ENCODE measurements at places on chromosomes 6 and 20.

GRCh38 chr6:841569-841968 lies 148.6 kb upstream of the EXOC2 start:
- DNase-seq: no peak

DNA sequence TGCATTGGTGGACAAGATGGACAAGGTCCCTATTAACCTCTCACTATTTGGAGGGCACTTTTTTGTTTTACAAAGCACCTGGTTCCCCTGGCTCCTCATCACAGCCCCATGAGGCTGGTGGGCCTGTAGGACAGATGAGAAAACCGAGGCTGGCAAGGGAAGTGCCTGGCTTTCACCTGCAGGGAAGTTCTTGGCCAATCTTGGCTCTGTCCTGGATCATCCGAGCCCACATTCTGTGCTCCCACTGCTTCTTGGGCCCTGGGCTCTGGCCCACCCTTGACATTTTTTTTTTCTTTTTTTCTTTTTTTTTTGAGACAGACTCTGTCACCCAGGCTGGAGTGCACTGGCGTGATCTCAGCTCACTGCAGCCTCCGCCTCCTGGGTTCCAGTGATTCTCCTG lies 14.7 kb downstream of the SLC13A3 start:
- no peak for DNase-seq

DNA sequence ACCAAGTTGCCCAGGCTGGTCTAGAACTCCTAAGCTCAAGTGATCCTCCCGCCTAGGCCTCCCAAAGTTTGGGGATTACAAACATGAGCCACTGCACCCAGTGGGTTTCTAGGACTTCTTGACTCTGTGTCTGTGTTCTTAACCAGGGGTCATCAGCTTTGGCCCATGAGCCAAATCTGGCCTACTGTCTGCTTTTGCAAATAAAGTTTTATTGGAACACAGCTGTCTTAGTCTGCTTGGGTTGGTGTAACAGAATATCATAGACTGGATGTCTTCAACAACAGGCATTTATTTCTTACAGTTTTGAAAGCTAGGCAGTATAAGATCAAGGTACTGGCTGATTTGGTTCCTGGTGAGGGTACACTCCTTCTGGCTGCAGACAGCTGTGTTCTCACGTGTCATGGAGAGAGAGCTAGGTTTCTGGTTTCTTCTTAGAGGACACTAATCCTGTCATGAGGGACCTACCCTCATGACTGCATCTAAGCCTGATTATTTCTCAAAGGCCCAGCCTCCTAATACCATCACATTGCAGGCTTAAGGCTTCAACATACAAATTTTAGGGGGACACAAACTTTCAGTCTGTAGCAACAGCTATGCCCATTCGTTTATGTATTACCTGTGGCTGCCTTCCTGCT lies 23.3 kb downstream of the ARFGEF2 start:
- no peak for DNase-seq

DNA sequence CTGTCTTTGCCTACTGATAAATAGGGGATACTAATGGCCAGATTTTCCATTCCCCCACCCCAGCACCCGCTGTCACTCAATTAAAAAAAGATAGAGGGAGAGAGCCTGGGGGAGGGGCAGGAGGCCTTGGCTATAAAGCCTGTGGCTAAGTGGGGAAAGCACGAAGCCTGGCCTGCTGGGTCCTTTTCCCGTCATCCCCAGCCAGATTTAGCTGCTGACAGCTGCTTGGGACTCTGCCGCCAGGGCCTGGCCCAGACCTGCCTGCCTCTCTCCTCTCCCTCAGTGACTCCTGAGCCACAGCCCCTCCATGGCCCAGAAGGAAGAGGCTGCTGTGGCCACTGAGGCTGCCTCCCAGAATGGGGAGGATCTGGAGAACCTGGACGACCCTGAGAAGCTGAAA lies at the start of gene APOBEC2:
TSS of gene APOBEC2 (plus strand) at position 162 of the 400 bp plus-strand sequence. CDS start at position 308, 146 bp downstream.
- DNase-seq: no peak

DNA sequence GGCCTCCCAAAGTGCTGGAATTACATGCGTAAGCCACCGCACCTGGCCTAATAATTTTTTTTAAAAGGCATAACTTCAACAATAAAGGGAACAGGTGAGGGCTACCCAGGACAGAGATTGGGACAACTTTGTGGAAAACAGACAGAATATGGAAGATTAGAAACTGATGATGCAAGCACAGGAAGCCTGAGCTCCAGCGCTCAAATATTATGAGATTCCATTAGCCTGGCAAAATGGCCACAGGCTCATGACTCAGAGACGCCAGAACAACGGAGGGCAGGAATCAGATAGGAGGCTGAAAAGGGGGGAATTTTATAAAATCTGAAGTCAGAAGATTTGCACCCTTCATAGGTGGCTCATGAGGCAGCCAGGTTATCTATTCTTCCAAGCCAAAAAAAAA lies 103.1 kb upstream of the MRPS10 start:
- no peak for DNase-seq

DNA sequence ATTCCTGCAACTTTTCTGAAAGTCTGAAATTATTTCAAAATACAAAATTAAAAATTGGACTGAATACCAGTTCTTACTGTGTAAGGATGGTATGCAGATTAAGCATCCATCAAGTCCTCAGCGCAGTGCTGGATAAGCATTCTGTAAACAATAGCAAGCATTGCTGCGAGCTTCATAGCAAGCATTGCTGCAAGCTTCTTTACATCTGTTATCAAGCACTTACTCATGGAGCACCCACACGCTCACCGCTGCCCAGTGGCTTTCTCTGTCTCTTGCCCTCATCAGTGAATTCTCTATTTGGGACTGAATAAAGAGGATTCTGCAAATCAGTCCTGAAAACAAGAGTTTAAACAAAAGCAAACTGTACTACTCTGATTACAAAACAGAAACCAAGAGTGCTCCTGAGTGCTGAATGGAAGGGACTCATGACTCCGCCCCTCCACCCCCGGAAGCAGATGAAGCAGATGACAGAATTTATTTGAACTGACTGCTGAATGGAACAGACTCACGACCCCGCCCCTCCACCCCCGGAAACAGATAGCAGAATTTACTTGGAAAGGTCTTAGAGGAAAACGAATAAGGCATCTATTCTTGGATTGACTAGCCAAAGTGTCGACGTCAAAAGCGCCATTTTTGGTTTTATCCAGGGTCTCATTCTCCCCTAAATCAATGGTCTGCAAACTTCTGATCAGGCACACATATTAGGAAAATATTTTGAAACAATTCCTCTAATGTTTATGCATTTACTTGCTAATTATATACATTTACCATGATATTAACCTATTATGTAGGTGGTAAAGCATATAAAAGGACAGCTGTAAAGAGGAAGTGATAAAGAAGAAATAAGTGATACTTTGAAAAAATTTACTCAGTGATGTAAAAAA lies 22.1 kb upstream of the EYA2 start:
- no peak for DNase-seq

- DNase-seq: no peak
Measured at GRCh38 chr20:48541581-48542071, 286.2 kb downstream of the PREX1 start.

- no peak for DNase-seq
Measured at GRCh38 chr6:75124983-75125382, 80.9 kb downstream of the COL12A1 start.

- DNase-seq: no peak
Measured at GRCh38 chr20:19786311-19786710, 28.3 kb downstream of the RIN2 start.

DNA sequence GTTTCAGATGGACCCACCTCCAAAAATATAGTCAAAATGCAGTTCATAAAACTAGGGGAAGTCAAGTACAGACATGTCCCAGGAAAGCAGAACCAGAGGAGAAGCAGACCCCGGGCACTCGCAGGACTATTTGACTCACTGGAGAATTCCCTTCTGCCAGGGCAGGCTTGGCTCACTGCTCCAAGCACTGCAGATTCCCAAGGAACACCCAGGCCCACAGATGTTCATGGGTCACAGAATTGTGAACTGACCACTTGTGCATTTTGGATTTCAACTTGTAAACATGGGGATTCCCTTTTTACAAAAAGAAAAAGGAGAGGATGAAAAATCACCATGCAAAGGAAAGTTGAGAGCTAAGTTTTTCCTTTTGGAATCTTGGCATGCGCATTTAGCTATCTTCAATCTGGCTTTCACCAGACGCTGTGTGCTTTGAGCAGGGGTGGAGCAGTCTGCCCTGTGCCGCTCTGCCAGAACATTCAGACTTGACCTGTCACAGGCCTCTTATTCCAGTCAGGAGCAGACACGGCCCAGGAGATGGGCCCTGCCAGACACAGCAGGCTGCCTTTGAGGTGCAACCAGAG lies 237.5 kb upstream of the TAB2 start:
- no peak for DNase-seq

All from activated T-helper 1 cell treated with anti-CD3 and anti-CD28 coated beads, Interleukin-2, amount 50 U/mL, for 16 hours (primary cell).